ENCODE measurements at places on chromosomes 16 and 17.

- DNase-seq: peak; percentile 87
Observed at GRCh38 chr16:30185683-30186421, 2.5 kb downstream of the CORO1A start.

DNA sequence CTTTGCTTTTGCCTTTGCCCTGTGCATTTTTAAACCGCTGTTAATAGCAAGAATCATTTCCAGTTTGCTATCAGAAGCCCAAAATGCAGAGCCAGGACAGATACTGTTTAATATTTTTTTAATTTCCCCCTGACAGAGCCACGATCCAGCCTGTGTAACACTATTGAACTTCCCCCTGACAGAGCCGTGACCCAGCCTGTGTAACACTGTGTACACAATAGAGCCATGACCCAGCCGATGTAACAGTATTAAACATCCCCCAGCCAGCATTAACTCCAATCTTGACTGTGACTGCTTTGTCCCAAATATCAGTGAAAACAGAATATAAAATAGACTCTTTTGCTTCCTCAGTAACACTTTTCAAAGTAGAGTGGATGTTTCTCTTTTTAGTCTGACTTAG is 607.9 kb upstream of the CDH5 start:
- no peak for DNase-seq

GRCh38 chr17:27376637-27377547 is 79.4 kb upstream of the KSR1 start:
- DNase-seq: no peak

GRCh38 chr17:64994781-64995538 is 61.6 kb downstream of the GNA13 start:
- peak; percentile 58 for DNase-seq

DNA sequence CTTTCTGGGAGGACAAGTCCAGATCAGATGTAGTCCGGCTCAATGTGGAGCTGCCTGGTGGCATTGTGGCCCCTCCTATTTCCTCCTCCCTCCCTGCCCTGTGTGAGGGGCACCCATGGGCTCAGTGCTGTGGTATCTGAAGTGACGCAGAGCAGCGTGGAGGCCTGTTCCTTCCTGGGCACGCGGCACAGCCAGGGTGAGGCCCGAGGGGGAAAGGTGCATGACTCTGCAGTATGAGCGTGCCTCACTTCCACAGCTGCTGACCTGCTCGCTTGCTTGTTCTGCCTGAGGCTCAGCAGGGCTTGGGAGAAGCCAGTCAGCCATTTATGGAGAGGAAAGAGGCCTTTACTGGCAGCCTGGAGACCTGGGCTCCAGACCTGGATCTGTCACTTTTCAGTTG is 11.7 kb downstream of the TMEM238L start:
- DNase-seq: no peak

GRCh38 chr16:57270221-57271062 is 14.0 kb downstream of the PLLP start:
- DNase-seq: no peak

- DNase-seq: peak; percentile 86
Observed at GRCh38 chr16:23423496-23424049, 29.4 kb downstream of the COG7 start.

- DNase-seq: no peak
Observed at GRCh38 chr17:55576237-55576995, 65.2 kb upstream of the SMIM36 start.

GRCh38 chr17:57395721-57396321 is 139.5 kb downstream of the MSI2 start:
- DNase-seq: no peak

GRCh38 chr17:42522263-42522790 is 13.7 kb upstream of the NAGLU start:
- no peak for DNase-seq

DNA sequence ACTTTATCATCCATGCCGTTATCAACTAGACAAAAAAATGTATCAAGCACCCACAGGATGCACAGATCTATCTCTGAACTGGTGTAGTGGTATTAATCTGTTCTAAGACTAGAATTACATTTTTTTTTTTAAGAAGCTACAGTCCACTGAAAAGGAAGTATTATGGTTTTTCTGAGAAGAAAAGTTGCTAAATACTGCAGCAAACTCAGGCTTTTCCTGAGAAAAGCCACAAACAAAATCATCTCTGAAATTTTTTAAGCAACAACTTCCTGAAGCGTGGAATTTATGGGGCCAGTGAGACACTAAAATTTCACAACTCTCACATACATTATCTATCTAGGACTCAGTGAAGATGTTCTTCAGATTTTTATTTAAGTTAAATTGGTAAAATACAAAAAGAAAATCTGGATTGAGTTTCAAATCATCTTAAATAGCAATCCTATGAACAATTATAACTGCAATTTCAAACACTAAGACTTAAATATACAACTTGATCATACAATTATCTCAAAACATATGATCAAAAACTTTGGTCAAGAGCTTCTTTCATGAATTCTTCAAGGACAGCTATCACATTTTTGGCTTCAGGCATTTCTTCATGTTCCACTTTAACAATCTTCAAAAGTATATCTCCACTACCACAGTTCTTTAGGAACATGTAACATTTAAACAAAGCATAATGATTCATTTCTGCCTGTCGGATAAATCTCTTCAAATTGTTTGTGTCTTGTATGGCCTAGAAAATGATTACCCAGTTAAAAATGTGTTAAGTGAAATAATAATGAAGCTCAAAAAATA is 10.5 kb downstream of the C17orf75 start:
- DNase-seq: no peak

DNA sequence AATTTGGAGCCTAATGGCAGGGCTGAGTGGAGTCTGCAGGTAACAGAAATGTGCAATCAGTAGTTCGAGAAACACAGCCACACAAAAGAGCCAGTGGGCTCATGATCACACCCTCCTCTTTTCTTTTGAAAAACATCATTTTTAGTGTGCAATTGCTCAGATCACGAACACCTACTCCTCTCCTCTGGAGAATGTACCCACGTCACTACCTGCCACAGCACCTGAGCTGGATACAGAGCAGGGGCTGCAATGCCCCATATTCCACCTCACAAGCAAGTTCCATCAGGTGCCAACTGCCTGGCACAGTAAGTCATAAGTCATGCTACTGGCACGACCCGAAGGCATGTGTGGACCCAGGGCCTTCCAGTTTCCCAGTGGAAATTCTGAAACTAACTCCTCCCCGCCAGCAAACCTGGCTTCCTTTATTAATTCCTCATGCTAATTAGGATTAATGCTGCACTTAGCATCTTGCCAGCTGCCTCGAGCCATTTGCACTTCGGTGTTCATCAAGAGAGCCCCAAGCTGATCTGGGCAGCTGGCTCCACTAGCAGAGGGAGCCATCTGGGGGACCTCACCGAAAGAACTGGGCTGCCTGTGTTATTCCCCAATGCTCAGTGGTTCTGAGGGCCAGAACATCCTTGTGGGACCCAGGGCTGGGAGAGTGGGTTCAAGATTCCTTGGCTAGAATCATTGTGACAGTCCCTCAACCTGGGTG is 2.4 kb downstream of the CACNG4 start:
- no peak for DNase-seq

DNA sequence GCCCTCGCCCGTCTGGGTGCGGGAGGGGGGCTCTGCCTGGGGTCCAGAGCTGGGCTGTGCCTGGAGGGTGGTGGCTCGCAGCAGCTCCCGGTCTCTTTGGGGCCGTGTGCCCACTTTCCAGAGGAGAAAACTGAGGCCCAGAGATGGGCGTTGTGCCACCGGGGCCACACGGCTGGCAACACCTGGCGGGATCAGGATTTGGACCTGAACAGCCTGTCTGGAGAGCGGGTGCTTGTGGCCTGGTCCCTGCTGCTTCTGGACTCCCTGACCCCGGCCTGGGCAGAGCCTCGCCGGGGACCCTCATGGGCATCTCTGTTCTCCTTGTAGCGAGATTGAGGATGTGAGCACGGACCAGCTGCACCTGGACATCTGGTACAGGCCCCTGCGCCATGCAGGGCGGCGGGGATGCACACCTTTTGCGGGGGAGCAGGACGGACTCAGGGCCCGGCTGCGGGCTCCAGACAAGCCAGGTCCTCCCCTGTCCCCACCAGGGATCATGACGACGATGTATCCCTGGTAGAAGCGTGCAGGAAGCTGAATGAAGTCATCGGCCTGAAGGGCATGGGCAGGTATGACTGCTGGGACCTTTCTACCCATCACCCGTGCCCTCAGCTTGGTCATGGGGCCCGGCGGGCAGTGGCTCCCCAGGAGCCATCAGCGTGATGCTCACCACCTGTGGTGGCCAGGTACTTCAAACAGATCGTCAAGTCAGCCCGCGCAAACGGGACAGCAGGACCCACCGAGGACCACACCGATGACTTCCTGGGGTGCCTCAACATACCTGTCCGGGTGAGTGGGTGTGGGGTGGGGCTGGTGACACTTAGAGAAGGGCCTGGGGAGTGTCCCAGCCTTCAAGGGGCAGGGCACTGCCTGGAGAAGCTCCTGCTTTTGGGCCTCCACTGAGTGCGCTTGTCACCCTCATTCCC is 8.3 kb downstream of the BAIAP3 start:
- DNase-seq: peak; percentile 83

GRCh38 chr16:50702725-50703124 is 9.3 kb downstream of the NOD2 start:
- no peak for DNase-seq

DNA sequence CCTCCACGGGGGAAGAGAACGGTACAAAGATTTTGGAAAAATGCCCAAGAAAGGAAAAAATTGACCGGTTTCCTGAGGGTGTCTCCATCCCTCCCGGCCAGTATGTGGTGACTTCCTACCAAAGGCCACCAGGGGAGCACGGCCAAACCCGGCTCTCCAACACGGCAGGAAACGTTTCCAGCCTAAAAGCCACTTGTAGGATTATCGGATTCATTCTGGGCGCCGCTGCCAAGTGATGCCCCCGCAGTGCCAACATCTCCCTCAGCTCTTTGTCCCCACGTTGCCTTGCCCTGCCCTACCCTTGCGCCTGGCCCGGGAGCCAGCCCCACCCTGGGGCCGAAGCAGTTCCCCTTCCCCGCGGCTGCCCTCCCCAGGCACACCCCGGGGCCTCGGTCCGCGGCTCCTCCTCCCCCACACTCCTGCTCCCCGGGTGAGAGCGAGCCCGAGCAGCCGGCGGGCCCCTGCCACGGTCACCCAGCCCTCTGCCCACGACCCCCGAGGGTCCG is 688 bp downstream of the CRK start:
- DNase-seq: peak; percentile 73

GRCh38 chr16:50457423-50457822 is 88.6 kb upstream of the BRD7 start:
- no peak for DNase-seq

DNA sequence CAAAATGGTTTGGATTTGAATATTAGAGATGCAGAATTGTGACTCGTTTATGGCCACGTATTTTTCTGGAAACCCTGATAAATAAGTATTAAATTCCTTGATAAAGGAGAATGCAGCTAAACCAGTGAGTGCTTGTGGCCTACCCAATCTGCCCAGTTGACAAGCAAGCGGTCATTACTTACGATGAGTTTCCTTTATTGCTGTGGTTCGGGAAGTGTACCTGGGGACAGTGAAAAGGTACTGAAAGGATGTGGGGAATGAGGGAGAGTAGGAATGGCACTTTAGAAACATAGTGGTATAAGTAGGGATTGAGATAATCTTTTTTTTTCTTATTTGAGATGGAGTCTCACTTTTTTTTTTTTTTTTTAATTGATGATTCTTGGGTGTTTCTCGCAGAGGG is 33.8 kb downstream of the RBBP6 start:
- no peak for DNase-seq

DNA sequence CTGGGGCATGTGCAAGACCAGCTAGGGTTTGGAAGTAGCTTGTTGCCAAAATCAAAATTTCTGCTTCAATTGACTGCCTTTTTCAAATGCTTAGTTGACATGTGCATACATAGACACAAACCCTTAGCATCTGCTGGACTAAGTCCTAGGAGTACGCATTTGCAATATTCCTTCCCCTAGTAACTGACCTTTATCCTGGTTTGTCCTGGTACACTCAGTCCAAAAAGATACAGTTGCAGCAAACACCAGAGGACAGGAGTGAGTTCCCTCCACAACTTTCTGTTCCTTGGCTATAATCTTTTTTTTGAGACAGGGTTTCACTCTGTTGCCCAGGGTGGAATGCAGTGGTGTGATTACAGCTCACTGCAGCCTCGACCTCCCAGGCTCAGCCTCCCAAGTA is 290.2 kb upstream of the ERCC4 start:
- no peak for DNase-seq

GRCh38 chr16:30649725-30650368 is 913 bp upstream of the PRR14 start:
- peak; percentile 80 for DNase-seq

GRCh38 chr17:4368341-4368740 is 1.9 kb upstream of the UBE2G1 start:
- no peak for DNase-seq

DNA sequence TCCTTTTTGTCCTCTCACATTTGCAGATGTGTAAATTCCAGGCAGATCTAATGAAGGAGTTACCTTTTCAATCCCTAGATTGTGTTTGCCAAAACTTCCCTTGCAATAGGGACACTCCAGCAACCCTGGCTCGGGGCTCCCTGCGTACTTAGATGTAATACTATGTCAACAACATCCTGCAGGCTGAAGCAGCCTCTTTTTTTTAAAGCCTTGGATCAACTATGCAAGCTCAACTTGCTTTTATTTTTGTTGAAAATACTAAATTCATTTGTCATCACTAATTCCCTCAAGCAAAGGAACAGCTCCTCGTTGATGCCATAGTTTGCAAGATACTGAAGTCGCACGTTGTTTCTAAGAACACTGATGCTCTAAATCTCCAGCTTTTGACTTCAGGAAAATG is 59.1 kb downstream of the GRIN2A start:
- DNase-seq: no peak
